ENCODE measurements at places on chromosomes 2 and 18.

GRCh38 chr2:231276987-231277386 is 78.6 kb downstream of the ARMC9 start:
- DNase-seq, result no peak

- DNase-seq, result no peak
Measured at GRCh38 chr2:160582490-160583145, 89.0 kb upstream of the RBMS1 start.

DNA sequence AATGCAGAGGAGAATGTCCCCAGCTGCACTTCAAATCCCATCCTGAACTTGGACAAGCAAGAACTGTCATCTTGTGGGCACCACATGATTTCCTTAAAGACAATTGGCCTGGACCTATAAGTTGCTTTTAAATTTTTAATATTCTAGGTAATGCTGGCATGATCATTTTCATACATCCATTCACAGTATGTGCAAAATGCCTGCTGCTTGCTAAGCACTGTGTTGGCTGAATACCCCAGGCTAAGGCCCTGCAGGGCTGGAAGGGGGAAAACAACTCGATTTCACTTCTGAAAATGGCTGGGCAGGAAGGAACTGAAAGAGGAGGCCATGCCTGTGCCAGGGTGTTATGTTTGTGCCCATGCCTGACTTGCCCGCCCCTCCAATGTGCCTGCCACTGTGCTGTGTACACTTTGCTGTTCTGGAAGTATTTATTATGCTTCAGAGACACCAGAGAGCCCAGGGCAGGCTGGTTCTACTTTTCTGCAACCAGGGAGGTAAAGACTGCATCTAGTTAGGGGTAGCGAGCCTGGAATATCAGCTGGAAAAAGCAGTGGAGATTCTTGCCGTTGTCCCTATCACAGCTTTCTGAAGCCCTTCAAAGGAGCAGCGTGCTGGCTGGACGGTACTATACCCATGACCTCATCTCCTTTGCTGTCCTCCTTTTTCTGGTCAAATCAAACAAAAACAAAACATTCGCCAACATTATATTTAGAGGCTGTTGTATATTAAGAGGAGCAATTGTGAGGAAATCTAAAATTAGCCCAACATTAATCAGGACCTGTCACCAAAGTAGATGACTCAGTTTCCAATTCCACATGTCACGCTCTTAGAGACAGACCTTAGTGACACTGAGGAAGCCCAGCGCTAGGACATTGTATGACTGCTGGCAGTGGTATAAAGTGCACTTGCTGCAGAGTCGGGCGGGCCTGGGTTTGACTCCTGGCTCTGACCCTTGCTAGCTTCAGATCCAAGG is 158.1 kb downstream of the DDX1 start:
- DNase-seq, result no peak

- DNase-seq, result no peak
Measured at GRCh38 chr2:22247466-22247865, 1123.7 kb downstream of the TDRD15 start.

GRCh38 chr18:62757399-62758010 is 42.2 kb downstream of the PHLPP1 start:
- no peak for DNase-seq

- no peak for DNase-seq
Measured at GRCh38 chr18:49848115-49848514, 34.8 kb upstream of the ACAA2 start.

All from NCI-H2081 treated with DMSO at 0.1 percent for 48 hours (cell line).